ENCODE measurements at places on chromosomes 16 and 17.
A peak's percentile ranks its signal among the peaks of the same experiment; 100 is the strongest.

- no peak for DNase-seq
These were observed 4.2 kb downstream of the GIT1 start for GRCh38 chr17:29585080-29585751.

DNA sequence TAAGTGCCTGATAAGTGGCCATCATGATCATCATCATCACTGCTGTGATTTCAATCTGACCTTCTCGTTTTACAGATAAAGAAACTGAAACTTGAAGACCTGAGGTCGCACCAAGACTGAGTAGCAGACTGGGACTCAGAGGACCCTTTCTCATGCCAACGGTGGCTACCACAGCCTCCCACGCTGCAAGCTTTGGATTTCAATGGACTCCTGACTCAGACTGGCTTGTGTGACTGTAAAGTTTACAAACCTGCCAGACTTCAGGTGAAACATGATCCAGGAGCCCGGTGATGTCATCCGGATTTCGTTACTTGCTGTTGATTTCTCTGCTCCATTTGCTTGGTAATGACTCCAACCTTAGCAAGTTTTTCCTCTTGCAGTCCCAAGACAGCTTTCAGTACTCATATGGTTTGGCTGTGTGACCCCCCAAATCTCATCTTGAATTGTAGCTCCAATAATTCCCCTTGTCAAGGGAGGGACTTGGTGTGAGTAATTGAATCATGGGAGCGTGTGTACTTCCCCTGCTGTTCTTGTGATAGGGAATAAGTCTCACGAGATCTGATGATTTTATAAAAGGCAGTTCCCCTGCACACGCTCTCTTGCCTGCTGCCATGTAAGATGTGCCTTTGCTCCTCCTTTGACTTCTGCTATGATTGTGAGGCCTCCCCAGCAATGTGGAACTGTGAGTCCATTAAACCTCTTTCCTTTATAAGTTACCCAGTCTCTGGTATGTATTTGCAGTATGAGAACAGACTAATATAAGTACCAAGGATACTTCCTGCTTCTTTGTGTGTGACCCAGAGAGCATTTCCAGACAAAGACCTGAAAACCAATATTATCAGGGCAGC, 26.7 kb upstream of the IRX6 start:
- no peak for DNase-seq

DNA sequence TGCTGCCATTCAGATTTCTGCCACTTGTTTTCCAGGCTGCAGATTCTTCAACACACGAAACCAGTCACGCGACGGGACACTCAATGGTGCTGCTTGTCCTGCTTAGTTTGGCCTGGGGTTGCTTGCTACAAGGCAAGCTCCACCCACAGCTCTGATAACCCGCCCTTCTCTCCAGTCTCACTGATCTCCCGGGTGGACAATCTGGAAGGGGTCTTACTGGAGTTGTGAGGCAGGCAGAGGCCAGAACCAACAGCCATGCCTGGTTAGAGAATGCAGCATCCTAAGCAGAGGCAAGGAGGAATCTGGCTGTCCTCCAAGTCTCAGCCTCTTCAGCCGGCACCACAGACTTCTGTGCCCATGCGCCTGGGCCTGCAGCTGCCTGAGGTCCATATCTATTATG, 119.1 kb downstream of the KCNJ12 start:
- no peak for DNase-seq

DNA sequence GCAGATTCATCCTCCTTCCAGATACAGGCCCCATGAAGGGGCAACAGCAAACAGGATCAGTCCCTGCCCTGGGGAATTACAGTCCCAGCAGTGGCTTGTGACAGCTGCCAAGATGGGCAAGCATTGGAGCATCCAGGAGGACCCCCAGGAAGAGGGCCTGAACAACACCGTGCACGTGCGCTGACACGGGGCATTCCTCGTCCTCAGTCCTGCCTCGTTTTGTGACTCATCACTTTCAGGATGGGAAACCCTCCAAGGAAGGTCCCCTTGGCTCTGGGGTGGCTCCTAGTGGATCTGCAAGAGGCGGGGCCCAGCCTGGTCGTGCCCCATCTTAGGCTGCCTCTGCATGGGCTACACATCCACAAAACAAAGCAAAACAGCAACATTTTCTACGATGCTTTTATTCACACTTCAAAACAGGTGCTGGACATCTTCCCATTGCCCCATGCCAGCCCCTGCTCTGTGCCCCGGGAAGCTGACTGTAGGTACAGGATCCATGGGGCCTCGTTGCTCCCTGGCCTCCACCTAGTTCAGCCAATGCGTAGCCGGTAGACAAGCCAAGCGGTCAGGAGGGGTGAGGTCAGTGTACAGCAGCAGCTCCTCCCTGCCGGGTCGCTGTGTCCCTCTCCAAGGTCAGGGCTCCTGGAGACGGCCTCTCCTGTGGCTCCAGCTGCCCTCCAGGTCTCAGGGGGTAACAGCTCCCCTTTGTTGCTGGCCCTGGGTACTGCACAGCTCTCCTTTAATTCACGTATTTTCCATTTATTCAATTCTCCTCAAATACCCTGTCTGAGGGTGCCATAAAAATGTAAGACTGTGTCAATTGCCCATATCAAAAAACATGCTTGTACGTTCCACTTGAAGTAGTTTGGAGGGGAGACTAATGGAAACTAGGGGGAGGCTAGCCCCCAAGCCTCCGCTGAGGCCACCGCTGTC, 32.2 kb downstream of the ACTG1 start:
- no peak for DNase-seq

DNA sequence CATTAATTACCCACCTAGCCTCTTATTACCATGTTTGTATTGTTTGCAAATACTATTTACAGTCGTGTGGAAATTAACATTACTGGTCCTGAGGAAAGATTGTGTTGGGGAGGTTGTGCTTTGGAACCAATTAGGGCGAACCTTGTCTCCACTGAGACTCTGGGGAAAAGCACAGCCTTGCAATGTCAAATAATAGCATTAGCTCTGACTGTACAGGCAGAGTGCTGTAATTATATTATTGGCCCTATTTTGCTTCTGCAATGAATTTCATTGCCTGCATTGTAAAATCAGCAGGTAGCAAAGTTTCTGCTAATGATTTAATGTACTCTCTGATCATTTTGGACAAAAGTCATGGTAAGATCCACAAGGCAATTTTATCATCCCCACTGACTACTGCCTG, 97.0 kb downstream of the WWOX start:
- DNase-seq = no peak

DNA sequence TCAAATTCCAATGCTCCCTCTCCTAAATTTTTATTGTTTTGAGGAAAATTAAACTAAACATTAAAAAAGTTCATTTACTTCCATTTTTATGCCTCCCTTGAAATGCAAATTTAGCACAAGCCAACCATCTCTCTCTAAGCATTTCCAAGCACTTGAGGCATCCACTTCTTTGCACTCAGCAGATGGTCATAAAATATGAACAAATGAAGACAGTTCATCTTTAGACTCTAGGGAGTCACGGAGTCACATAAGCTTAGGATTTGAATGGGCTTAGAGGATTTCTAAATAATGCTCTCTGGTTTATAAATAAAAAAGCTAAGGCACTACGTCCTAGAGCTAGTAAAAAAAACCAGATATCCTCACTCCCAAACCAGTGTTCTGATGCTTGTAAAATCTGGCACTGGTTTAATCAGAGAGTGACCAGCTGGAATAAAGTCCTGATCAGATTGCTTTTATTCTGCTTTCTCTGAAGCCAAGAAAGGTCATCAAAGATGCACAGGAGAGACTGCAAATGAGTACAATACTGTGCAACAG, 204.2 kb downstream of the CA10 start:
- no peak for DNase-seq

DNA sequence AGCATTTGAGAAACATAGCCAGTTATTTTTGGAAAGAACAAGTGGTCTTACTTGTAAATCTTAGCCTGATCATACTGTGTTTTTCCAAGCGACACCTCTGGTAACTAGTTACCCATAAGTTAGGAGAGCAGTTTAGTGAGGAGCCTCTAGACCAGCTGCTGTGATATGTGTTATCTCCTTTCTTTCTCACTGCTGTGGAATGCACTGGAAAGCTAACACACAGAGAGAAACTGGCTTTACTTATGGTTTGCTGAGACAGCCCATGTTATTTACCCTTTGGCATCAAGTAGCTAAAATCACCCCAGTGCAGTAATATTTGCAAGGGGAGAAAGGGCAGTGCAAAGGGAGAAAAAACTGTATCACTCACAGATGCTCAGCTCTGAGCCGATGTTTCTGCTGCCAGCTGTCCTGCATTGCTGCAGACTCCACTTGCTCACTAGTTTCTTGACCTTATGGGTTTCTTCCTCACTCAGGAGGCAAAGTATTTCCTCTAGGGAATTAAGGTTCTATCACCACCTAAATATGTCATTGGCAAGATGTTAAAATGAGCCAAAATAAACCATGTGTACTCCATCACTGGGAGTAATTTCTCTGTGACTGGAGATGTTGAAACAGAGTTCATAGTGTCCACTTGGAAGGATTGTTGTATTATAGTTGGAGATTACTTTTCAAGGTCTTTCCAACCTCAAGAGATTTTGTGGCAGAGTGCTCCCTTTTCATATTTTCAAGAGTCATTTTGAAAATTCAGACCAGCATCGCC, 2.3 kb downstream of the RBFOX1 start:
- DNase-seq = no peak

DNA sequence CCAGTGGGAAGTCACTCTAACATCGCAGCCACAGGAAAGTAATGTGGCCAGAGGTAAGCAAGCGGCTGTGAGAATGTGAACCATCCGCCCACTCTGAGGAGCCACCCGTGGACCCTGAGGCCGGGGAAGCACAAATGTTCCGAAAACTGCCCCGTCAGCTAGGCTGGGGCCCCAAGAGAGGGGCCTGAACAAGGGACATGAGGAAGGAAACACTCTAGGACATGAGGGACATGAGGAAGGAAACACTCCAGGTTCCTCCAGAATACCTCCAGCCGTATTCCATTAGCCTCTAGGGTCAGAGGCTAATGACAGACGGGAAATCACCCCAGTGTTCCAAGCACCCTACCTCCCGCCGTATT, 317 bp downstream of the TEFM start:
- DNase-seq = no peak

DNA sequence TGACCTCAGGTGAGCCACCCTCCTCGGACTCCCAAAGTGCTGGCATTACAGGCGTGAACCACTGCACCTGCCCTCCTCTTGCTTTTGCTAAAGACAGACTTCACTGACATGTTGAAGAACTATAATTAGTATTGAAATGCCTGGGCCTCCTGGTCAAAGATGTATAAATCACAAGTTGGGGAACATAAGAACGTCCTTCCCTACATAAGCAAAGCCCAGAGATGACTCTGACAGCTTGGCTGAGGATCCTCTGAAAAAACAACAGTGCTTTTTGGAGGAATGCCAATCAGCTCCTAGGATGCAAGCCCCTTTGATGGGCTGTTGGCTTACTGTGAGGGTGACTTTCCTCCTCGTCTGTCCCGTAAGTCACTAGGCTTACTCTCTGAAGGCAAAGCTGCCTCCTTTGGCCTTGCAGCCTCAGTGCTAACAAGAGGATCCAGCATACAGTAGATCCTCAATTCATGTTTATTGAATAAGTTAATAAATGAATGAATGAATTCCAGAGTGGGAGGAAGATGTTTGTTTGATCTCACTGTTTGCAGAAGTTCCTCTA, 6.3 kb downstream of the APOH start:
- no peak for DNase-seq

- no peak for DNase-seq
These were observed 2.0 kb downstream of the DDX5 start for GRCh38 chr17:64503821-64504768.

GRCh38 chr17:13582776-13583547, 18.8 kb downstream of the HS3ST3A1 start:
- no peak for DNase-seq

- peak; percentile 61 for DNase-seq
These were observed 2.5 kb upstream of the RAB11FIP4 start for GRCh38 chr17:31388770-31389656.

DNA sequence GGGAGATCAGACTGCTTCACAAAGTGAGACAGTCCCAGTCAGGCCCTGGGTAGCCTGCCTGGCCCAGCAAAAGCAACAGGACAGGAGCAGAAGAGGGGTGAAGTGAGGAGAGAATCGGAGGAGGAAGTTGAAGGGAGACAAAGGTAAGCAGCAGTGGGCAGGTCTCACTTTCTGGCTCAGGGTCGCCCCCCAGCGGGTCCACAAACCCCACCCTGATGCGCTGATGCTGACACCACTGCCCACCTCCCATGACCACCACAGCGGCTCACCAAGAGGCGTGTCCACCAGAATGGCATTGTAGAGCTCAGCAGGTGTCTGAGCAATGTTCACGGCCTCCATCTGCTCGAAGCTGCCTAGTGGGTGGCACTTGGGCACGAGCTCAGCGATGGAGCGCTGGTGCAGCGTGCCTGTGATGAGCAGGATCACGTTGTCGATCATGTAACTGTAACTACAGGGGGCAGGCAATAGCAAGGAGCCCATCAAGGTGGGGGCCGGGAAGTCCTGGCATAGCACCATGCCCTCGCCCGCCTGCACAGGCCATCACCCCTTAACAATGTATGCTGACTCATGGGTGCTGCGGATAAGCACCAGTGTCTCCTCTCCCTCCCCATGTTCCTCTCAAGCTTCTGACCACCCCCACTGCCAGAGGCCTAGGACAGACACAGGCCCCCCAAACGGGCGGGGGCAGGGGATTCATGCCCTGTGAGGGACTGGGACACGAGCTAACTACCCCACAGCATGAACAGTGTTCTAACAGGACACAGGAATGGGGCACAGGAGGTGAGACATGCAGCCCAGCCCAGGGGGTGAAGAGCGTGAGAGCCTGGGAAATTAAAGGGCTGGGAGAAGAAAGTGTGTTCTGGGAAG, 13.6 kb downstream of the HSD11B2 start:
- DNase-seq = no peak

DNA sequence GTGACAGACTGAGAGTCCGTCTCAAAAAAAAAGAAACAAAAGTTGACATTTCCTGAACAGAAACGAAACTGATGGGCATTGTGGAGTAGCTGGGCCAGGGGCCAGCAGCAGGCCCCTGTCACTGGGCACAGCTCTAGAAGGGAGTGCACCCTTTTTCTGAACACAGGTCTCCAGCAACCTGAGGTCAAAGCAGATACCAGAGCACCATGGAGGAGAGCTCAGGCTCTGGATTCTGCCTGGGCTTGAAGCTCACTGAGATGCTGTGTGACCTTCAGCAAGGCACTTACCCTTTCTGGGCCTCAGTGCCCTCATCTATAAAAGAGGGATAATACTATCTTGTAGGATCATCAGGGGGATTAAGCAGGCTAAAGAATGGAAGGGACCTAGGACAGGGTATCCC, 5.0 kb downstream of the SBK1 start:
- DNase-seq = no peak

DNA sequence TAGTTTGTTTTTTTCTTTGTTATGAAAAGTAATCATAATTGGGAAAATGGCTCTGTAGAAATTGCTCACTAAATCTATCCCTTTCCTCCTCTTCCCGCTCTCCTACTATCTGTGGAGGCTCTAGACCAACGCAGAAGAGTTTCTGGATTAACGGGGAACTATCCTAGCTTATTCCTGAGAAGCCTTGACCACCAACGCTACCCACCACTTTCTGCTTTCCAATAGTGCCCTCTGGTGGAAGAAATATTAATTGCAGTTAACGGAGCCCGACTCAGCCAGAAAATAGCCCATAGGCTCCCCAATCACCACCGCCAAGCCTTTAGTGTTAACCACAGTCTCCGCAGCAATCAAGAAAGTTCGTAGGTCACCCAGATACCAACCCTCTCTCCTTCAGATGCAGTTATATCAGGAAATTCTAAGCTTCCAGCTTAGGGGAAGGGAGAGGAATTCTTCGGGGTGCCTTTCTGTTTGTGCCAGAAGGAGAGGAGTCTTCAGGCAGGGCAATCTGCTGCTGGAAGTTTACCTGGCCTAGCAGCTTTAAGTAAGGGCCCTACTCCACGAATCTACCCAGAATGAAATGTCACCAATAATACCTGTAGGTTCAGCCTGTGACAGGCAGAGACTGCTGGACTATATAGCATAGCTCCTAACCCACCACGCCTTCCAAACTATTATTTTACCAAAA, 23.0 kb upstream of the NSRP1 start:
- peak; percentile 73 for DNase-seq
